ENCODE measurements at places on chromosomes 4 and X.

DNA sequence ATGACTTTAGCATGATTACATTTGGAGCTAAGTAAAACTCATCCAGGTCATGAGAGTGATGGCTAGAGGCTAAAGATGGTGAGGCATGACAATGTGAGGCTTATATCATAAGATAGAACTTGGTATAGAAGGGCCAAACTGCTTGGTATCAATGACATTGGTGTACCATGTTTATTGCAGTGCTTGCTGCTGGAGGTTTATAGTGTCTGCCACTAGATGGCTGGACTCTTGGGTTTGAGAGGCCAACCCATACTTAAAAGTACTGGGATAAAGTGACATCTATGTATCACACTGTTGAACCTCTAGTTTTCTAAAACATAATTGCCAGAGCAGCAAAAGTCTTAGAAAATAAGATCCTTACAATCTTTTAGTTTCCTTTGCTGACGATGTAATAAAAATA is 83.0 kb upstream of the TACR3 start:
- DNase-seq: no peak

- DNase-seq: no peak
Measured at GRCh38 chr4:26584725-26585124, 841 bp downstream of the TBC1D19 start.

DNA sequence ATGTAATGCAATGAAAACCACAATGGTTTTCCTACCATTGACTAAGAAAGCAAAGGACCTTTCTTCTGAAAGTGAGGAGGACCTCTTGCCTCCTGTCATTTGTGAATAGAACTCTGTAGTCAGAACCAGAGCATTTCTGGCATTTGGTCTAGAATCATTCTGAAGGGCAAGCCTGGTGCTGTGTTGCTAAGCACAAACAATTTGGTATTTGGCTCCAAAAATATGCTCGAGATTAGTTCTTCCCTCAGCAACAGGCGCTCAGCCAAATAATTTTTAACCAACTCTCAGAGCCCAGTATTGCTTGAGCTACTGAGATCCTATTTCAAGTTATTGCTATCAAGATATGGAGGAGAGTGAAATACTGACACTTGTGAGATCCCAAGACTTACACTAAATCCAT is 71.0 kb downstream of the SNCA start:
- no peak for DNase-seq

- DNase-seq: no peak
Measured at GRCh38 chr4:53706422-53707032, 115.2 kb upstream of the LNX1 start.

GRCh38 chr4:38105475-38106220 is 145.4 kb downstream of the PTTG2 start:
- DNase-seq: no peak

GRCh38 chr4:145099653-145100052 is 1.5 kb downstream of the ABCE1 start:
- no peak for DNase-seq

DNA sequence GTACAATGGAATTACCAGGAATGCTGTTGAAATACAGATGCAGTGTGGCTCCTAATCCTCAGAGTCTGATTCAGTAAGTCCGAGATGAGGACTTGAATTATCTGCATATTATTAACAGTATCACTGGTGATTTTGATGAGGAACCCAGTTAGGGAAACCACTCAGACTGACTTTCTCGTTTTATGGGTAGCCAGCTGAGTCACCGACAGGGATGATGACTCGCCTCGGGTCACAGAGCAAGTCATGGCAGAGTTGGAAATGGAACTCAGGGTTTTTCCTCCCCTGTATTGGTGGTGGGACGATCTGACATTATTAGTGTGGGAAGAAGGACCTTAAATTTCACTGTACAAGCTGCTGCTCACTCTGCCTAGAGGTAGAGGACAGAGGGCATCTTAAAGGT is 51.3 kb downstream of the RTL9 start:
- DNase-seq: no peak

- no peak for DNase-seq
Measured at GRCh38 chr4:4948370-4948769, 70.9 kb downstream of the CYTL1 start.

Data from cardiac septum (tissue), 1 donor.